ENCODE measurements at places on chromosomes 16 and 17.
A peak's percentile ranks its signal among the peaks of the same experiment; 100 is the strongest.

DNA sequence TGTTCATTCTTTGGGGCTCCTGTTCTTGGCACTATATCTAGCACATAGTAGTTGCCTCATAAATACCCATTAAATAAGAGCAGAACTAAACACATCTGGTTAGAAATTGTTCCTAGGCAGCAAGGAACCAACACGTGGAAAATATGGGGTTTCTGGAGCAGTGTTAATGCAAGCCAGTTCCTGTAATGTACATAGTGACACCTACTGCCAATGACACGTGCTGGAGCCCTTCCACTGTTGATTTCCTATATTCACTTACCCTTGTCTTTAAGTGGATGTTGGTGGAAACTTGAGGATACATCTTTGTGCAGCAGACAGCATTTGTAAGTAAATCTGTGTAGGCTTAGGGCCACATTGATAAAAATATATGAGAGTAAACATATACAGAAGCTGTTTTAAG, 1.6 kb upstream of the IRF8 start:
- DNase-seq: no peak

DNA sequence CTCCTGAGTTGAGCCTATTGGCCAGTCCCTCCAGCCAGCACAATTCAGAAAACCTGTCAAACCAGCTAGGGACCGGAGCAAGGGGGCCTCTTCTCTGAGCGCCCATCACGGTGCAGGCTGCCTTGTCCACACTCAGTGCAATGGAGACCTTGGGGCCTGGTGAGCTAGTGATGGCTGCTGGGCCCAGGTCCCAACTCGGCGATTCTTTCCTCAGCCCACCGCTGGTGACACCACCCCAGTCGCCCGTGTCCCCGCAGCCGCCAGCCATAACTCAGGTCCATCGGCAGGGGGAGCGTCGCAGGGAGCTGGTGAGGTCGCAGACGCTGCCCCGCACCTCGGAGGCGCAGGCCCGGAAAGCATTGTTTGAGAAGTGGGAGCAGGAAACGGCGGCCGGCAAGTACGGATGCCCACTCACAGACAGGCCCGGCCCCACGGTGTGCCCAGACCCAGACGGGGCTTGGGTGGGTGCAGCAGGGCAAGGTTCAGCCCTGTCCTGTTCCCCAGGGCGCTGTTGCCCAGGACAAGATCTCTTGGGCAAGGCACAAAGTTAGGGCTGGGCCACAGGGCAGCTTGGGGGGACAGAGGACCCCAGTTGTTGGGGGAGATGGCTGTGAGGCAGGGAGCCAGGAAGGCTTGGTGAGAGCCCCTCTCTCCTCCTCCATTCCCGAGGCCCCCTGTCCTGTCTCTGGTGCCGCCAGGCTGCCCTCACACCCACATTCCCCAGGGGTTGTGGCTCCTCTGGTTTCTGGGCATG, 10.8 kb downstream of the SMTNL2 start:
- peak; percentile 62 for DNase-seq

DNA sequence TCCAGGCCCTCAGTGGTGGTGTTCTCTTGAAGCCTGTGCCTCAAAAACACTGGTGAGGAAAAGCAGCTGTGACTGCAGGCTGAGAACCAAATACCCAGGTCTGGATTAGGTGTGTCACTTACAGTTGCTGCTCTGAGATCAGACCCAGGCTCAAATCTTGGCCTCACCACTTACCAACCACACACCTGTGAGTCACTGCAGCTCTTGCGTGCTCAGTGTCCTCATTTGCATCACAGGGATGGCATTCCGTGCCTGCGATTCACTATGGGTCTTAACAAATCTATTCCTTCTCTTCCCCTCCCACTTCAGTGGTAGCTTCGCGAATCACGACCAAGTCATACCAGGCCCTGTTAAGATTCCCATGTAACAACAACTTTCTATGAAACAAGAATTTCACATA, 233.4 kb upstream of the HSBP1 start:
- no peak for DNase-seq

- DNase-seq: no peak
These were observed 13.7 kb downstream of the METTL22 start for GRCh38 chr16:8634991-8635736.

- DNase-seq: no peak
These were observed 49.1 kb downstream of the RAB11FIP3 start for GRCh38 chr16:474420-475122.

- peak; percentile 69 for DNase-seq
These were observed 881 bp downstream of the MLLT6 start for GRCh38 chr17:38705803-38706504.

- peak; percentile 99 for DNase-seq
These were observed 13.4 kb downstream of the PER1 start for GRCh38 chr17:8138672-8139371.

DNA sequence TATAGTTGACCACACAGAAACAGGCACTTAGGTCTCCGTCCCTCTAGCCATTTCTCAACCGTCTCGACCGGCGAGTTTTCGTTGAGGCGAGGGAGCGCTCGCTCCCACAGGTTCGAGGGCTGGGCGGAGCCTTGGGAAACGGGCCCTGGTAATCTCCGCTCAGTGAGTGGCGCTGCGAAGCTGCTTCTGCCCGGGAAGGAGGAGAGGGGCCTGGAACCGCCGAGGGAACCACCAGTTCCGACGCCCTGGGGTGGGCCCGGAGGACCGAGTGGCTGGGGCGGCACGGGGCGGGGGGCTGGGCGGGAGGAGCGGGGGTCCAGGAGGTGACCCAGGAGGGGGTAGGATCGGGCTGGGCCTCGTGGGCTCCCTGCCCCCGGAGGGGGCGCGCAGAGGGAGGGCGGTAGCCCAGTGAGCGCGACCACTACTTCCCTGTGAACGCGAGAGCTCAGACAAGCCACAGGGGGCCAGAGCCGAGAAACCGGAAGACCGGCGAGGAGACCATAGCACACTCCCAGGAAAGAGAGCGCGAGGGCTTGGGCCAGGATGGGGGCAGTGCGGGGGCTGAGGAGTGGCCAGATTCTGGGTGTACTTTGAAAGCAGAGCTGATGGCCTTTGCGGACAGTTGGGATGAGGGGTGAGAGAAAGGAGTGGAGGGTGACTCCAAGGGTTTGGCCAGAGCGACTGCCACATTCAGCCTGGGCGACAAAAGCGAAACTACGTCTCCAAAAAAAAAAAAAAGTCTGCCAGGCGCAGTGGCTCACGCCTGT, 29.9 kb upstream of the ARL4D start:
- peak; percentile 81 for DNase-seq

GRCh38 chr17:8141045-8141444, 11.2 kb downstream of the PER1 start:
- DNase-seq: no peak

DNA sequence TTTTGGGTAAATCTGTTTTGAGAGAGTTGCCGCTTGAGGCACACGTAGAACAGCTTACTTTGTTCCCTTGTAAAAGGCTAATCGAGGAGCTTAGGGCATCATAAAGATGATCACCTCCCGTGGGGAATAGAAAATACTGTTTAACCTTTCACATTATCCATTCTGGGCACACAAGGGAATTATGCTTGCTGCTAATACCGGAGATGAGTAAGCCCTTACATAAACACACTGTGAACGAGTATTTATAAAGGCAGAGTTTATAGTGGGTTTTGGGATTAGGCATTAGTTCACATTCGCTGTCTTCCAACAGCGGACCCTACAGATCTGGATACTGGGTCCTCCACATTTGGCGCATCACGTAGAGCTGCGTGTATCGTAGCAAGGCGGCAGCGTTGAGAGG, 51.2 kb upstream of the CNTNAP4 start:
- no peak for DNase-seq

- DNase-seq: no peak
These were observed 3.5 kb upstream of the YPEL2 start for GRCh38 chr17:59327981-59328290.

DNA sequence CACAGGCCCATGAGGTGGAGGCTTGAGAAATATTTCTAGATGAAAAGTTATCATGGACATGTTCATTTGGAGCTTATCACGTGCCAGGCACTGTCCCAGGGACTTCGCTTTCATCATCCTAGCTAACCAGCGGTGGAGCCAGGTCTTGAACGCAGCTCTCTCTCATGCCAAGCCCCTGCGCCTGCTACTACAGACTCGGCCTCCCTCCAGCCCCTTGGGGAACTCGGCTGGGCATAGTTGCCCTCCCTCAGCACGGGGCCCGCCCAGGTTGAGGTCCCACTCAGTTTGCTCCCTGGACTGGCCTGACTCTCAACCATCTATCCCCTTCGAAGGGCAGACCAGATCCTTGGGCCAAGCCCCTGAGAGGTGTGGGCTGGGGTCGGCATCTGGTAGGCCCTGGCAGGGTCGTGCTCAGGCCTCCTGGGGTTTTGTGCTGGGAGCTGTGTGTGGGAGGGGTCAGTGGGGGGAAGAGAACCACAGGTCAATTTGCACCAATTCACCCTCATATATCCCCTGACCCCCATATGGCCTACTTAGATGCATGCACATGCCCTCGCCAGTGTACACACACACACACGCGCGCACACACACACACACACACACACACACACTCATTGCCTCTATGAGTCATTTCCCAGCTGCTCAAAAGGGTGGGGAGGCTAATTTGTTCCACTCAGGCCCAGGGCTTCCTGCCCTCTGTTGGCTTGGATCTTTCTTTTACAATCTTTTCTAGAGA, 12.1 kb upstream of the SCN4A start:
- no peak for DNase-seq
